ENCODE measurements at places on chromosomes 12 and 14.

DNA sequence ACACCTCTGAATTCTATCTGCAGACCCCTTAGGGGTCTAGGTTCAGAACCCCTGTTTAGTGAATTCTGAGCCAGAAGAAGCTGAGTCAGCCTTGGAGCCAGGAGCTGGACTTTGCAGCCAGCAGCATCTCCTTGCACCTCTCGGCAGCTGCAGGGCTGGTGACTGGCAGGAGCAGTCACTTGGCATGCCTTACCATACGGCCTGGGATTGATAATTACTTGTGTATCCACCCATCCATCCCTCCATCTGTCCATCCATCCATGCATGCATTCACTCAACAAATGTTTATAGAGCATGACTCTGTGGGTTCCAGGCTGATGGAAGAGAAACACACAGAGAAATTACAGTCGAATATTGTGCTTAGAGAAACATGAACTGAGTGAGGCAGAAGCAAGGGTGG is 67.5 kb upstream of the PRIMA1 start:
- DNase-seq = no peak

DNA sequence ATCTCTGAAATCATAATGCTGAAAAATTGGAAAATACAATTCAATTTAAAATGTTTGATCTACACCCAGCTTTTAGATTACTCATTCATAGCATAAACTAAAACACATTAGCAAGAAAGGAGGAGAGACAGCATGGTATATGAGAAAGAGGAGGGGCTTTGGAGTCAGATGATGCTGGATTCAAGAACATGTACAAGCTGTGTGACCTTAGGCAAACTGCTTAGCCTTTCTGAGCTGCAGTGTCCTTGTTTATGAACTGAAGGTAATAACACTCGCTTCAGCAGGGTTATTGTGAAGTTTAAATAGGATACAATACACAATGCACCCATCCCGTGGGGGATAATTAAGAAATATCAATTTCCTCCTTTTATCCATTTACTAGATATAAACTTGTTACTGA is 79.2 kb downstream of the MAP1LC3B2 start:
- no peak for DNase-seq

- DNase-seq = no peak
These were observed 43.6 kb upstream of the NID2 start for GRCh38 chr14:52112336-52113018.

GRCh38 chr12:87982208-87982607 is 47.0 kb downstream of the C12orf50 start:
- no peak for DNase-seq

DNA sequence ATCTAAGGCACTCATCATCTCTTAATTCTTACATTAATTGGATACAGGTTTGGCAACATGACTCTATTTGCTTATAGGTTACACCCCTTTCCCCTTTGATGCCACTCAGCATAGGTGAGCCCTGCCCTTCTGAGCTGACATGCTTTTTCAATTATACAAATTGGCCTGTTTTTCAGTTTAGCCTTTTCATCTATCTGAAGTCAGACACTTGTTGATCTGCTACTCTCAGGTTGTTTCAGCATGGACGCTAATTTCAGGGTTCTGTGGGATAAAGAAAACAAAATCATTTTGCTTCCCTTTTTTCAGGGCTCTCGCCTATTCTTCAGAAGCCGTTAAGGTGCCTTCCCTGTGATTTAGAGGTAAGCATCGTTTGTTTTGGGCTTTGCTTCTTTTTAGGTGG is 55.3 kb downstream of the DACT1 start:
- DNase-seq = no peak

DNA sequence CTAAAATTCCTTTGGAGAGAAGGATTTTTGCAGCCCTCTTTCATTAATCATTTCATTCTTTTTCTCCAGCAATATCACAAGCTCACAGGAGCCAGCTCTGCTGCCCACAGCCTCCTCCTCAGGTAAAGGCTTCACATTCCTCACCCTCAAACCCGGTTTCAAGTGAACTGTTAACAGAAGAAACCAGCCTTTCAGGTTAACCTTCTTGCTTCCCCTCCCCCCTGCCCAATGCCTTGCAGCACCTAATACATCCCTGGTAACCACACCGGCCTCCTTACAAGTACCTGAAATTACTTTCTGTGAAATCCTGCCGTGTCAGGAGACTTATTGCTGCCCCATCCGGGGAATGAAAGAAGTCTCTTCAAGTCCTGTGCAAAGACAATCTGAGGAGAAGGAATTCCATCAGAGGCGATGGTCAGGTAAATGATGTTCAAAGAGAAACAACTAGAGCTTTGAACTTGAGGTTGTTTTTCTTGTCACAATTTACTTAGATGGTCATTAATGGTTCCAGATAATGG is 111.2 kb downstream of the MYRFL start:
- DNase-seq = peak; percentile 31

GRCh38 chr14:106848330-106849121 is 1322.1 kb downstream of the TMEM121 start:
- DNase-seq = no peak

DNA sequence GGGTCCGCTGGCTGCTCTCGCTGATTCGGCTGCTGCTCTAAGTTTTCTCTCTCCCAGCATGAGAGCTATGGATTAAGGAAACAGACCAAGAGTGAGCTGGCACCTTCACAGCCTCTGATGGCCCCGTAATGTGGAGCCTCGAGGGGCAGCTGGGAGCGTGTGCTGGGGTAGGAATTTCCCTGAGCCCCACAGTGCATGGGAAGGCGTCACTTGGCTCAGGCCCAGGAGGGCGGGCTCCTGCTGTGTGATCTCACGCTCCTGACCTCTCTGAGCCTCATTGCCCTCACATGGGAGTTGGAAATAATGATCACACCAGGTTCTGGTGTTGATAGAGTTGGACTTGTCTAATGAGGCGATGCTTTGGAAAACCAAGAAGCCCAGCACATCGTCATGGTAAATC is 238.6 kb upstream of the CRY1 start:
- no peak for DNase-seq

DNA sequence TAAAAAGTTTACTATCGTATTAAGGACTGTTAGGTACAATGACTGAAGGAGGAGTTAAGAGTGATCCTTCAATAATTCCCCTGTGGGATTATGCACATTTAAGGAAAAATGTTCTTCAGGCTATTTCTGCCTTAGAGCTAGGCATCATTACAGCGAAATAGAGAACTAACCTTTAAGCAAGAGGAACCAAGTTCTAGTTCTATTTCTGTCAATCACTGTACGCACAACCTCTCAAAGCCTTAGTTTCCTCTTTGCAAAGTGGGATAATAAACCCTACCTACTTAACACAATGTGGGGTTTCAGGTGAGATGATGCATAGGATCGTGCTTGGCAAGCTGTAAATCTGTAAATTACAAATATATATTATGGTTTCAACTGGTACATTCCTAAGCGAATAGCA is 15.4 kb downstream of the NTF3 start:
- no peak for DNase-seq

DNA sequence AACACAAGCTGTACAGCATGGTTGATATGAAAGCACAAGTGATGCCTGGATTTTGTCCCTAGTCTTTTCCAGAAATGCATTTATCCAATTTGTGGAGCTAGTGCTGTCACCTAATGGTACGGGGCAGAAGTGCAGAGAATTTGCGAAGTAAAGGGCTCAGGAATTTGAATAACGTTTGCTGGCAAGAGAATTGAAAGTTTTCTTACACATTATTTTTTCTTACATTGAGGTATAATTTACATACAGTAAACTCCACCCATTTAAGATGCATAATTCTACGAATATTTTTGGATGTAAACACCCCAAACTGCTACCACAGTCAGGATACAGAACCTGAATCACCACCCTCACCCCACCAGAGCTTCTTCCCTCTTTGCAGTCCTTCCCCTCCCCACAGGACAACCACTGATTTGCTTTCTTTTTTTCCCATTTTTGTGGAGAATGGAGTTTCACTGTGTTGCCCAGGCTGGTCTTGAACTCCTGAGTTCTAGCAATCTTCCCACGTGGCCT is 3.5 kb downstream of the AICDA start:
- peak; percentile 33 for DNase-seq

DNA sequence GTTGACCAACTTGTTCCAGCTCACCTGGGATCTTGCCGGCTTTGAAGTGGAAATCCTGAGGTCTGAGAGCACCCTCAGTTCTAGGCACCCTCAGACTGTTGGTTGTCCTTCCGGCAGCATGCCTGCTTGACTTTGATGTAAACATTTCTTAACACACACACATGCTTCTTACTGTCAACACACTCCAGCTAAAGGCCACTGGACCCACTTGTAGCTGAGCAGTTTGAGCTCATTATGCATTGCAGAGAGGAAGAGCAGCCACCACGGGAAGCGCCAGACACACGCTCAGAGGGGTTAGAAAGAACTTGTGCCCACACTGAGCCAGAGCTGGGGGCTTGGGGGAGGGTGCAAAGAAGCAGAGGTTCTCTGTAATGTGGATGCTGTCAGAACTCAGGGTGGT is 55.8 kb downstream of the TNFAIP2 start:
- DNase-seq = no peak

DNA sequence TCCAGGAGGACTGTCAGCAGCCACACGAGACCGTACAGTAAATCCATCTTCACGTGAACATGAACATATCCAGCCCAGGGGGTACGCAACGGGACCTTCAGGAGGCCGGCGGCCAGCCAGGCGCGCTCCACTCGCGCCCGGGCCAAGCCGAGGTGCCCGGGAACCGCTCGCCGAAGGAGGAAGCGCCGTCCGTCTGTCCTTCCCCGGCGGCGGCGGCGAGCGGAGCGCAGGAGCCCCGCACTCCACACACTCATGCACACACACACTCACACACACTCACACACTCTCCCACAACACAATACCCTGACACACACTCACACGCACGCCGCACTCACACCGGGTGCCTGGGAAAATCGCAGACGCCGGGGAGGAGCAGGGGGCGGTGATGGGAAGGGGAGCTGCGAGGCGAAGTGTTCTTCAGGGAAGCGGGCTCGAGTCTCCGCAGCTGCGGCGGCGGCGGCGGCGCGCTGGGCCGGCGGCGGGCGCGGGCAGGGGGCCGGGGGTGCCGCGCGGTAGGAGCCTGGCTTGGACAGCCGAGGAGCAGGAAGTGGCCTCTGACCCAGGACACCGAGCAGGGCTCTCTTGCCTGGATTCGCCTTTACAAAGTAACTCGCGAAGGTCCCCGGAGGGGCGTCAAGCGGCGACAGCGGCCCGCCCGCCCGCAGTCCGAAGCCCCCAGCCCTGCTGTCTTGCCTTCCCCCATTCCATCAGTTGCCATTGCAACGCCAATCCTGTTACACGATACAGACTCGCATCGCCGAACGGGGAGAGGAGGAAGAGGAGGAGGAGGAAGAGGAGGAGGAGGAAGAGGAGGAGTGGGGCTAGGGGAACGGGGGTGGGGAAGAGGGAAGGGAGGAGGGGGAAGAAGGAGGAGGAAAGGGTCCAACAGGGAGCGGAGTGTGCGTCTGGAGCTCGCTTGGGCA is 601 bp downstream of the MDGA2 start:
- DNase-seq = peak; percentile 30

- no peak for DNase-seq
These were observed 268.2 kb downstream of the PCNX1 start for GRCh38 chr14:71175491-71175890.

- no peak for DNase-seq
These were observed 151.6 kb downstream of the HELB start for GRCh38 chr12:66453844-66454243.

DNA sequence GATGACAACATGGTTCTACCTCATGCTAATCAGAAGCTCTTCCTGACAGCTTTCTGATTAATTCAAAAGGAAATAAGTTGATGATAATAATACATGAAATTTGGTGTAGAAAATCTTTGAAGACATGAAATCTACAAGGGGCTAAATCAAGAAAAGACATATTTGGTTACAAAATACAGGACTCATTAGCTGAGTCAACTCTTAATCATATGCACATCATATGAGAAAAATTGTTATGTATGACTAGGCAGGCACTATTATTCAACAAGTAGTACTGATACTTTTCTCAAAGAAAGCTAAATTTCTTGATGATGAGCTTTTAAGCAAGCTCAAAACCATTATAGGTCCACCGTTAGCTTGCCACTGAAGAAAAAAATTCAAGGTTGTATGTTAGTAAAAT is 7.1 kb downstream of the ABCC9 start:
- DNase-seq = no peak

GRCh38 chr12:123850246-123851134 is 88.4 kb downstream of the DNAH10 start:
- DNase-seq = no peak

DNA sequence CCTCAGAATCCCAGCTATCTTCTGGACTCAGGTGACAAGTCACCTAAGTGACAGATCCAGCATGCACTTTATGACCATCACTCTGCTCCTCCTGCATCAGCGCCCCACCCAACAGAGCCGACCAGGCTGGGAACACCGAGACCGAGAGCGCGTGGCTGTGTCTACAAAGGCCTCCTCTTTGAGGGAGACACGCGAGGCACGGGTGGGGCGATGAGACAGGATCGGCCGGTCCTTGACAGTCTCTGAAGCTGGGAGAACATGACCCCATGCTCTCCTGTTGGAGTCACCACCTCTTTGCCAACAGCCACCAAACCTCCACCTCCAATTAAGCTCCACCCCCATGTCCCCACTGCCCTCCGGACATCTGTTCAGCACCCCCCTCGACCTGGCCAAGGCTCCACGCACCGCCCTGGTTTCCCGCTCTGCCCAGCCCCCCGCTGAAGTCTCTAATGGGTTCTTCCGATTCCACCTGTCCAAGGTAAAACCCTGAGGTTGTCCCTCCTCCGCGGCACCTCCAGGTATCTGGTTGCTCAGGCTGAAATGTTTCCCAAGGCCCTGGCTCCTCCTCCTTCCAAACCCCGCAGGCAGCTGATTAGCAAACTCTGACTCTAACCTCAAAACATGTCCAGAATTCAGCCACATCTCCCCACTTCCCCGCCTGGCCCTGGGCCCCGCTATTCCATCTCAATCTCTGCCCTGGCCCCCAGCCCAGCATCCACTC is 31.5 kb downstream of the HSP90AA1 start:
- DNase-seq = no peak

DNA sequence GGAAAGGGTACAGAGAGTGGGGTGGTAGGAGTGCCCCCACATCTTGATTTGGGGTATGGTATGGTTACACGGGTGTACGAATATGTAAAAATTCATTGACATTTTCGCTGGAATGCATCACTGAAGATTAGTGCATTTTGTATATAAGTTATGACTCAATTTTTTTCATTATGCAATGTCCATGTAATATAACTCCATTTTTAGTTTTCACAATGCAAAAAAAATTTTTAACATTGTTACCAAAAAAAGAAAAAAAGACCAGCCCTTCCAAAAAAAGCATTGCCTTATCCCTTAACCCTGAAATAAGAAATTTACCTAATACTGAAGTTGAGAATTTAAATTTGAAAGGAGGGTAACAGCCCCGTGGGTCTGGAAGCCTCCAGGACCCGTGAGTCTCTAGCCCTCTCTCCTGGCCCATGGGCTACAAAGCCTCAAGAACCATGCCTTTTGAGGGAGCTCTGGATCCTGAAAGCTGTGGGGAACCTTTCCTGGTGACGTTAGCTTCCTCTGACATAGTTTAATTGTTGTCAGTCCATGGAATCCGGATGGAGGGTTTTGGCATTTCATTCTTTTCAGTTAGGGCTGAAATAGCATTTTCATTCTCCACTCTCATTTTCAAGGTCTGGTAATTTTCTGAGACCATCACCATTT is 55.6 kb upstream of the ACTN1 start:
- no peak for DNase-seq
